ENCODE measurements at places on chromosomes 7 and 10.

- no peak for DNase-seq
Observed at GRCh38 chr10:80649183-80649582, 111.5 kb downstream of the SH2D4B start.

GRCh38 chr10:132475086-132475485 lies 62.5 kb upstream of the INPP5A start:
- no peak for DNase-seq

DNA sequence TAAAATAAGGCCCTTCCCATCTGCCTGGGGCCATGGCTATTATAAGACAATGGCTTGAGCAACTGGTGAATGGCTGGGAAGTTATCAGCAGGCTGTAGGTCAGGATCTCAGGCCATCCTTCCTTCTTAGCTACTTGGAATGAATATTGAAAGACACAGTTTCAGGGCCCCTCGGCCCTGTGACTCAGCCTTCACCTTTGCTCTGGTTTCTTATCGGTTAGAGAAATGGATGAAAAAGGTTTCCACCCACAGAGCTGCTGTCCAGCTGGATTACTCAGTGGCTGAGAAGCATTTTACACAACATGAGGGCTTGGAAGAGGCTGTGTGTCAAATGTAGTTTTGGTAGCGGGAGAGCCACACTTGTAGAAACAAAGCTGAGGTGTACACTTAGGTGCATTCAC lies 9.4 kb downstream of the ACSL5 start:
- DNase-seq, result no peak

DNA sequence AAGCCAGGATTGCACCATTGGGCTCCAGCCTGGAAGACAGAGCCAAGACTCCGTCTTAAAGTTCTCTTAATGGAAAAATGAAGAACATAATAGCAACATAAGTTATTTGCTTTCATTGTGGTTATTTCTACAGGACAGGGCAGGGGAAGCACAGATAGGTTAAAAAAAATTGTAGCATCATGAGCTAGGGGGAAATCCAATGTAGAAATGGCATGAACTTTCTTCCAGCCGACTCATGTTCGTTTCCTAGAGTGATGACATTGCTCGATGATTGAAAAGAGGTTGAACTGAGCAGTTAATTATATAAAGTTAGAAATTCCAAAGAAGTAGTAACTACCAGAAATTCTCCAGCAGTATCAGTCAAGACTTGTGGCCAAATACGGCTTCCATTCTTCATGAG lies 64.9 kb downstream of the DAGLB start:
- no peak for DNase-seq

DNA sequence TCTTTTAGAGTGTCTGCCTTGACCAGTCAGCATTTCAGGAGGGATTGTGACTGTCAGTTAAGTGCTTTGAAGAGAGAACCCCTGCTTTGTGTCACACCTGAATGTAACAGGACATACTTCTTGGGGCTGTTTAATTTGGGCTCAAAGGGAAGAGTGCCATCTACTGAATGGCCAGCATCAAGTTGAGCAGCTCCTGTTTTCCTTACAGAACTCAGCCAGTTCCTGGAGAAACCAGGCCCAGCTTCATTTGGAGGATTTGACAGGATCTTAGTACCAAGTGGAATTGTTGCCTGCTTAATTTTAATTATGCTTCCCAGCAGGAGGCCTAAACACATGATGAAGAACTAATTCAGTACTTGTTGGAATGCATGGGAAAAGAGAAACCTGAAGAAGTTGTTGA lies 8.3 kb downstream of the ADD3 start:
- DNase-seq, result peak; percentile 29

- no peak for DNase-seq
Observed at GRCh38 chr10:119006451-119007210, 22.9 kb upstream of the NANOS1 start.

DNA sequence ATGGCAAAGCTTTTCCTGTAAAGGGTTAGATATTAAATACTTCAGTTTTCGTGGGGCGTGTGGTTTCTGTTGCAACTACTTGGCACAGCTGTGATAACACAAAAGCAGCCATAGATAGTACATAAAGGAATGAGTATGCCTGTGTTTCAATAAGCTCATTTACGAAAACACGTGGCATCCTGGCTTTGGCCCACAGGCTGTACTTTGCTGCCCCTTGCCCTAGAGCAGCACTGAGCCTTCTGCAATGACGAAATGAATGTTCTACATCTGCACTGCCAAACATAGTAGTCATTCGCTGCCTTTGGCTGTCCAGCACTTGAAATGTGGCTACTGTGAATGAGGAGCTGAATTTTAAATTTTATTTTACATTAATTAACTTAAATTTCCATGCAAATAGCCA lies 376.2 kb upstream of the TPK1 start:
- DNase-seq, result no peak

GRCh38 chr7:102925976-102926782 lies 13.4 kb downstream of the LRRC17 start:
- no peak for DNase-seq

- DNase-seq, result no peak
Observed at GRCh38 chr10:119371704-119372663, 164.6 kb downstream of the GRK5 start.

GRCh38 chr7:44769376-44769775 lies 20.7 kb downstream of the ZMIZ2 start:
- no peak for DNase-seq

- DNase-seq, result no peak
Observed at GRCh38 chr10:74930965-74931364, 104.6 kb downstream of the KAT6B start.

DNA sequence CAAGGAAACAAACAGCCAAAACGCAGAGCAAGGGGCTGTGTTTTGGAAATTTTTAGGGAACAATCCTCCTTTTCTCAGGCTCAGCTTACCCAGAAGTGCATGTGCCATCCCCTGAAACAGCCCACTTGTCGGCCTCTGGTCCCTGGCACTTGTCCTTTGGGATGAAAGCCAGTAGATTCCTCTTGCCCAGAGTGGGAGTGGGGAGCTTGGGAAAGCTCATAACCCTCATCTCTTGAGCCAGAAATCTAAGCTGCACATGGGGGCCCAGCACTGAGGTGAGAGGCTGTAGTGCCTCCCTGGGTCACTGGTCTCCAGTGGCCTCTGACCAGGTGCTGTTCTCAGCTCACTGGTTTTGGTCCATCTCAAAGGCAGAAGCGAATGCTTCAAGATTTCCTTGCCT lies 150.3 kb downstream of the RNF216 start:
- no peak for DNase-seq

GRCh38 chr7:46679671-46680070 lies 758.6 kb upstream of the IGFBP3 start:
- DNase-seq, result no peak

DNA sequence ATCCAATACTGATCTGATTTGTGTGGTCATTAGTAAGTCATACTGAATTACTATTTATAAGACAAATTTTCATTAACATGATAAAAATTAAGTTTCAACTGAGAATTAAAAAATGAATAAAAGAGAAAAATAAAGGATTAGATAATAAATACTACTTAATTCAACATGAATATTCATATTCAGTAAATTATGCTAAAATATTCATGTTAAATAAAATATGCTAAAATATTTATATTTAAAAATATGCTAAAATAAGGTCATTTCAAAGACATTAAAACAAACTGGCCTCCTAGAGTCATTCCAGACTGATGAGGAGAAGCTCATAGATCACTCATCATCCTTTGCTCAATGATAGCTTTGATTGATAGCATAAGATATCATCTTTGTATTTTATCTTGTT lies 16.7 kb upstream of the TMEM106B start:
- no peak for DNase-seq

- no peak for DNase-seq
Observed at GRCh38 chr10:99507265-99507664, 25.5 kb upstream of the NKX2-3 start.

GRCh38 chr10:96360766-96361165 lies 2.0 kb upstream of the OPALIN start:
- DNase-seq, result no peak

GRCh38 chr7:125561006-125561405 lies 631.4 kb upstream of the POT1 start:
- no peak for DNase-seq

DNA sequence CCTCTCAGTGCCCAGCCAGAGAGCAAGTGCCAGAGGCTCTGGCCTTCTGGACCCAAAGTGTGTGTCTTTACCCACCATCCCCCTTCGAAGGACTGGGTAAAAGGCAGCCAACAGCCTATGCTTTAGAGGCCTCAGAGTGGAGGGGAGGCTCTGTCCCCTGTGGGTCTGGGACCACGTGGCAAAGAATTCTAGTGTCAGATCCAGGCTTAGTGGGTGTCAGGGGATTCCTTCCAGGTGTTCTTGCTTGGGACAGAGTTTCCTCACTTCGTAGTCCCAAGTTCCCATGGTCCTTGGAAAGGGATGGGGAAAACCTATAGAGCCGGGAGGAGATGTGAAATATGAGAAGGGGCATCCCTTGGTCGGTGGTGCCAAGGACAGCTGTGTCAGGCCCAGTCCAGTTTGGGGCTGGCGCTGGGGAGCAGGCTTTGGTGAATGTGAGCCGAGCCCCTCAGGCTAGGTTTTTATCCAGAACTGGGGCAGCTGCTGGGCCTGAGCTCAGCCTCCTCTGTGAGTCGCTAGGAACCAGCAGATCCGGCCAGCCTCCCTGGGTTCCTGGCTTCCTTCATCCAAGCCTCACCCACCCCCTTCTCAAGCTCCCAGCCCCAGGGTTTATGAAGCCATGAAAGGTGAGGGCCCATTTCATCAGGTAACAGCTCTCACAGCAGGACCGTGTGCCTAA lies 71.2 kb downstream of the C10orf105 start:
- DNase-seq, result no peak

GRCh38 chr10:51389415-51390321 lies 309.7 kb downstream of the CSTF2T start:
- peak; percentile 27 for DNase-seq

DNA sequence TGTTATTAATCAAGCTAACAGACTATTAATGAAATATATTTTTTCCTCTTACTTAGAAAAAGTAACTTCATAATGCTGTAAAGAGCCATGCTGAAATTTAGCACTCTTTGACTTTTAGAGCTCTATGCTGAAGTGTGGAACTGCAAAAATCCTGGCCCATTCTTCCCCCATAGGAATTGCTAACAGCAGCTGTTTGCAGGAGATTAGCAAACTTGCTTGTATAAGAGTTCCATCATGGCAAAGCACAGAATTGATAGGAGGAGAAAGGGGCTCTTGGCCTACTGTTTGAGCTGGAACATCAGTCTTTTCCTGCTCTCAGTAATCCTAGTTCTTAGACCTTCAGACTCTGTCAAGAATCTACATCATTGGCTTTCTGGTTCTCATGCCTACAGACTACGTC lies 18.3 kb upstream of the GNAT3 start:
- no peak for DNase-seq

DNA sequence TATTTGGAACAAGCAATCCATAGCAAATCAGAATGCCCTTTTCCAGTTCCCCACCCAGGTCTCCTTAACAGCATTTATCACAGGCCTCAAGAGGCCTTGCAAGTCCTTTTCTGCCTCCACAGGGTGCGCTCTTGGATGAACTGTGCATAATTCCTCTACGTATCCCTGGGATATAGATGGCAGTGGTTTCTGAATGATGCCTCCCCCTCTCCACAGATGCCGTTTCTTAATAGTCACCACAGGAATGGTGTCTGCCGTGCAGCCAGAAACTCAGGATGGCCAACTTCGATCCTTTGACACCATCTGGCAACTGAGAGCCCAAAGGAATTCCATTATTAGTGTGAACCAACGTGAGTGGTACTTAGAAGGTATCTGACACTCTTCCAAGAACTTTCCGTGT lies 43.1 kb downstream of the JAZF1 start:
- no peak for DNase-seq

DNA sequence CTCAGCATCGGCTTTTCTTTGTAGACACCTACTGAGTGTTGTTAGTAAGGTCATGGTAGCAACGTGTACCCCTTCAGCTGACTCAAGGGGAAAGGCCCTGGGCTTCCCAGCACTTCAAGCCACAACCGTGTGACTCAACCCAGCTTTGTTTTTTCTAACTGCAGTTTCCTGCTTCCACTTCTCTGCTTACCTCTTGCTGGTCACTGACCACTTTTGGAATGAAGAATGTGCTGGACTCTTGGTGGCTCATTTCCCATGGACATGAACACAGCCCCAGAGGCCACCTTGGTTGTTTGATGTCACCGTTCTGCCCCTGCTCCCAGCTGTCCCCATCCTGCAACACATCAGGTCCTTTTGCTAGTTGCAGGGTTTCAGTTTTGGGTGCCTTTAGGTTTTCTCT lies 69.5 kb upstream of the ZNF438 start:
- peak; percentile 7 for DNase-seq

DNA sequence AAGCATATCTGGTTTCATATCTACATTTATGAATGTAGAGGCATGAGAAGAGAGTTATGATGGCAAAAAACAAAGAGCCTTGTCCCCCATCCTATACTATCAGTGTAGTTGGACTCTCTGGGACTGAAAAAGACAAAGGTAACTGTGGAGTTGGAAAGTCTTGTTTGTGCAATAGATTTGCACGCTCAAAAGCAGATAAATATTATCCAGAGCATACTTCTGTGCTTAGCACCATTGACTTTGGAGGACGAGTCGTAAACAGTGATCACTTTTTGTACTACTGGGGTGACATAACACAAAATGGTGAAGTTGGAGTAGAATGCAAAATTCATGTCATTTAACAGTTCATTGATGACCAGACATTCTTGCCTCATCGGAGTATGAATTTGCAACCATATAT lies 85.2 kb upstream of the EGFR start:
- no peak for DNase-seq

Measured in CD4-positive, alpha-beta T cell treated with Interleukin-17A for 1 hour (primary cell).